Activated CD8-positive, alpha-beta memory T cell treated with anti-CD3 and anti-CD28 coated beads for 1 hour (primary cell): ENCODE measurements at places on chromosomes 2 and 18.

DNA sequence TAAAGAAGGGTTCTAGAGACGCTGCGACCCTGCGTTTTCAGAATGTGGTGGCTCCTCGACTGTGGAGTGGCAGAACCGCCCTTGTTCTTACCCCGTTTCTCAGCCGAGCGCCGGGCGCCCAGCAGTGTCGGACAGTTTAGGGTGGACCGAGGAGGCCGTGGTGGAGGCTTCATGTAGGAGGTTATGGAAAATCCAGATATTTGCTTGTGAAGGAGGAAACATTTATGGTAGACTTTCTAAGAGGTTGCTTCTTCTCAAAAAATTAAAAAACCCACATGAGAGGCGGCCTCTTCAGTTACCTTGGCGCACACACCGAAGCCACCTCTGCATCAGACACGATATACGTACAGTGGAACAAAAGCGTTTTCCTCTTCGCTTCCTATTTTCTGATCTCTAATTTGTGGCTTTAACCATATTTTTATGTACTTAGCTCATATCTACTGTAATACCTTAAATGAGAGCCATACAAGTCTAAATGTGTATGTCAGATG is 120.8 kb downstream of the NFATC1 start:
- no peak for DNase-seq

DNA sequence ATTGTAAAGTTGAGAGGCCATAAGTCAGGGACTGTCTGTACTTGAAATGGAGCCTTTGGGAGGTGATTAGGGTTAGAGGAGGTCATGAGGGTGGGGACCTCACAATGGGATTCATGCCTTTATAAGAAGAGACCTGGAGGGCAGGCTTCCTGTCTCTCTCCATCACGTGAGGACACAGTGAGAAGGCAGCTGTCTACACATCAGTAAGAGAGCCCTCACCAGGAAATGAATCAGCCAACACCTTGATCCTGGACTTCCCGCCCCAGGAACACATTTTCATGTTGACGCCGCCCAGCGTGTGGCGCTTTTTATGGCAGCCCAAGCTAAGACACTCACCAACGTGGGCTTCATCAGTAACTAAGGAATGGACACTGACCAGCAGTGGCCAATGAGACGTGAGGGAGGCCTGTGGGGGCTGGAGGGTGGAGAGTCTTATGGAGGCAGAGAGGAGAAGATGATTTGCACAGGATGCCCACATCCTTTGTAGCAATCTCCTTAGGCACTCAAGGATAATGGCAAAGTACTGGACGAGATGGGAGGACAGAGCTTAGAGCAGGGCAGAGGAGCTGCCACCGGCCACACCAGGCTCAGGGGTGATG is 162.7 kb downstream of the EIPR1 start:
- no peak for DNase-seq

- DNase-seq: no peak
These were observed 277.3 kb downstream of the MBD2 start for GRCh38 chr18:53947092-53947640.

- DNase-seq: no peak
These were observed 113.4 kb downstream of the RTP5 start for GRCh38 chr2:241982706-241983570.

DNA sequence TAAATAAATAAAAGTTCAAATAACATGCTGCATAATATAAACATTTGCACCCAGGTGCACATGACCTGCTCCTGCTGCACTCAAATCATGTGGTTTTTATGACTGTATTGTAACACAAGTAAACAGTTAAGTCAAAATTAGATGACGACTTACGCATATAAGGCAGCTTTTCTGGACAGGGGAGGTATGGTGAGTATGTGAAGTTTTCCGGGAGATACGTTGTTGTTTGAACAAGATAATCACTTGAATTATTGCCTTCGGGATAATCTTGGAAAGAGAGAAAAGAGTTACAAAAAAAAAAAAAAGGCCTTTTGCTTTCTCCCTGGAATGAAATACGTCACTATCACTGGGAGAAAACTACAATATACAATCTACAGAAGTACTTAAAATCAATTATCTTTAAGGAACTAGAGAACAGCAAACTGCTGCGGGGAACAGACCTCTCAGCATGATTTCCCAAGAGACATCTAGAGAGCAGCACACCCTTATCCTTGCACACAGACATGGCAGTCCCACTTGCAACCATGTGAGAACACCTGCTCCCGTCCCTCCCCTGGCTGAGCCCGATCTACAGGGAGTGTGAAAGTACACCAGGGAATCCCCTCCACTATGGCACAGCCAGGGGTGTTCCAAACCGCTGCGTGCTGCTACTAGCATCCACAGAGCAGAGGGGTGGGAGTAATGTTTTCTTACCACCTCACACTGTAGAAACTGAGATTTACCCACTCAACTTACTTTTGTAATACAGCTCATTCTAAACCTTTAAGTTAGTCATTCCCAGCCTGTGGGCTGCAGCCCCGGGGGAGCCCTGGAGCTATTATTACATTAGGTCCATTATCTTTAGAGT is 26.3 kb downstream of the B4GALT6 start:
- no peak for DNase-seq

DNA sequence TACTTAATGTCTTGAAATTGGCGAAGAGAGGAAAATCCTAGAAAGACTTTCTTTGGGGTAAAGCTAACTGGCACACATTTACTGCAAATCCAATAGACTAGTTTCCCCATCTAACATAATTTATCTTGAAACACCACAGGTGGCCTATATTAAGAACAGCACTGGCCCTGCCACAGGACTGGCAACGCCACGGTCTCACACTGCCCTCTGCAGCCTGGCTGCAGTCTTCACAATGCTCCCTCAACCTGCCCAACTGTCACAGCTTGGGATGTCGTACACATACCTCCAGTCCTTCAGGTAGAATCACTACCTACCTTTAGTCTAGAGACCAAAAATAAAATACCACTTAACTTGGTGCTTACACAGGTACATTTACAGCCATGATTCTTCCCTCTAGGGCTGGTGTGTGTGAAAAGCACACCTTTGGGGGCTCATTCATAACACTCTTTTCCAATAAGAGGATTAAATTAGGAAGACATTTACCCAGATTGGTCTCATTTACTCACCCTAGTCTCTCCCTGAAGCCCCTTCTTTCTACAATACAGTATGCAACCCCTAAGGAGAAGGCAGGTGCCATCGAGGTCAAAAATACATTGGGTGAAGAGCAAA is 222.2 kb downstream of the C1D start:
- no peak for DNase-seq

DNA sequence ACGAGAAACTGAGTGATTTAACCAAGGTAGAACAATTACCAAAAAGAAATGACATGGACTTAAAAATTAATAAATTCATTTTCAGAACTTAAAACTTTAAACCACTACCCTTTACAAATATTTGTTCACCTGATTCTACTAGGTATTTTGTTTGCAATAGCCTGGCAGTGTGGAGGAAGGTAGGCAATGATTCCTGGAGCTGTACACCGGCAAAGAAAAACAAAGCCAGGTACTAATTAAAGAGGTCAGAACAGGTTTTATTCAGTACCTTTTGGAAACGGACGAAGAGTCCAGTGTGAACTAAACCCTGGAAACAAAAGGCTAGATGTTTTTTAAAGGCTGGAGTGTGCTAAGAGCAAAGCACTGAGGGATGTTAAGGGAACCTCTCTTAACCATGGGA is 561.3 kb upstream of the FSHR start:
- DNase-seq: no peak

- no peak for DNase-seq
These were observed 17.0 kb downstream of the RTN4 start for GRCh38 chr2:55033076-55033742.

DNA sequence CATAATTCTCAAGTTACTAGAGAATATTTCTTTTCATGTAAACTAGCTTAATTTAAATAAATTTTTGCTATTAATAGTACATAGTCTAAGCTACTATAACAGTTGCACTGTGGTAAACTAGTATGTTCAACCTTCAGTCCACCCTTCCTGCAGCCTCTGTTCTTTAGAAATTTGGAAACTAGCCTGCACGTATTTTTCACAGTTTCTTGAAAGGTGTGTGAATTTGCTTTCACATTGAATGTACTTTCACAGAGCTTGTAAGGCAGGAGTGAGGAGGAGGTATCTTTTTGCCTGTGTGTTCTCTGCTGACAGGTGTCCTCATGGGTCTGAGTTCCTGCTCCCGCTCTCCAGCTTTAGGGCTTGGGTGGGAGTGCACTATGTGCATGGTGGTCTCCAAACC is 117.5 kb downstream of the ATP9B start:
- DNase-seq: no peak

DNA sequence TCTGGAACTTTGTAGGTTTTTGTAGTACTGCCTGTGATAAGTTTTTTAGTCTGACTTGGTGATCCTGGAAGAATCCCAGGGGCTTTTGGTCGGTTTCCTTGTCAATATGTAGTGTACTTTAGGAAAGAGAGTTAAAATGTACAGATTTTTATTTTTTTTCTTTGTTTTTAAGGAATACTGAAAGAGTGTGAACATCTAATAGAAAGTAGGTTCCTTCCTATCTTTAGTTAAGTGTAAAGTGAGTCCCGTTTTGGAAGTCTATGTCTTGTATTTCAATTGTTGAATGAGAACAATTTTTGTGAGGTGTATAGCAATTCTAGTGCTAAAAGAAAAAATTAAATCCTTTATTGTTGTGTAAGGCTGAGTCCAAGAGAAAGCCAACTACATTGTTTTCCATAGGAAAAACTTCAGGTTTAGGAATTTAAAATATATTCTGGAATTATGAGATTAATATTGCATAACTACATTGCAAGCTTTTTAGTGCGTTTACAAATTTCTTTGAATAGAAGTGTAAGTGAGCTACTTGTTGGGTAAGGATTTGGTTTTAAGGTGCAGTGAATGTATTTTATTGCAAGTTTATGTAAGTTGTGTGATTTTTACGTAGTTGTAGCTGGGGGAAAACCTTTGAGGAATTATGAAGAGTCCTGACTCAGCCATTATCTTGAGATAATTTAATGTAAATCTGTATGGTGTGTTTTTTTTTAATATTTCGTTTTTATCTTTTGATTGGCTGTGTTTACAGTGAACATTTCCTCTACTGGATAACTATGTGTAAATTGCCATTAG is 1.7 kb downstream of the VAPA start:
- DNase-seq: no peak

DNA sequence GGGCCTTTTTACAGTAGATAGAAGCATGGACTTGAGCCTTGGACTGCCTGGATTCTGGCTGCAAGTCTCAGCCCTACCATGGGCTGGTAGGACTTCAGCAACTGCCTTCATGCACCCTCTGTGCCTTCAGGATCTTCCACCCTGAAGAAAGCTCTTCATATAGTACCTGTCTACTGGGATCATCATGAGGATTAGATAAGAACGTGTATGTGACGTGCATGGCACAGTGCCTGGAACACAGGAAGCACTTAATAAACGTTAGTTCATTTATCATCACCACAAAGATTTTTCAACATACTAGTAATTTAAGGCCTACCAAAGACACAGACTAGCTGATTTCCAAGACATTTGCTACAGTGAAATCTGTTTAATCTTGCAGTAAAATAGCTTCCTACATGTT is 53.2 kb upstream of the ITM2C start:
- no peak for DNase-seq

- no peak for DNase-seq
These were observed 17.1 kb upstream of the NT5DC4 start for GRCh38 chr2:112703684-112704083.

DNA sequence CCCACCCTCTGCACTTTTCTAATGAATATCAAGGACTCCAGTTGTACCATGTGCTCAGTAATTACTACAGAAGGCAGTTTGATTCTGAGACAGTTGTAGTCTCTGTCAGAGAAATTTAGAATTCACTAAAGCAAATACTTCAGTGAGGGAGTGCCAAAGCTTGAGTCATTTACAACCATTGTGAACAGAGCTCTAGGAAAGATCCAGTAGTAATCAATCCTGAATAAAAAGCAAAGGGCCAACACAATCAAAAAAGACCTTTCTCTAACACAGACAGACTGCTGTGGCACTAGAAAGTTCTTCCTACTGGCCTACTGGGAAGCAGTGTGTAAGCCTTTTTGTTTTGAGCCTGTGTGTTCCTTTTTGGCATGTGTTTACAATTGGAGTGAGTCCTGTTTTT is 135.6 kb upstream of the UNC80 start:
- DNase-seq: no peak

GRCh38 chr2:104502901-104503300 is 351.0 kb upstream of the POU3F3 start:
- no peak for DNase-seq

DNA sequence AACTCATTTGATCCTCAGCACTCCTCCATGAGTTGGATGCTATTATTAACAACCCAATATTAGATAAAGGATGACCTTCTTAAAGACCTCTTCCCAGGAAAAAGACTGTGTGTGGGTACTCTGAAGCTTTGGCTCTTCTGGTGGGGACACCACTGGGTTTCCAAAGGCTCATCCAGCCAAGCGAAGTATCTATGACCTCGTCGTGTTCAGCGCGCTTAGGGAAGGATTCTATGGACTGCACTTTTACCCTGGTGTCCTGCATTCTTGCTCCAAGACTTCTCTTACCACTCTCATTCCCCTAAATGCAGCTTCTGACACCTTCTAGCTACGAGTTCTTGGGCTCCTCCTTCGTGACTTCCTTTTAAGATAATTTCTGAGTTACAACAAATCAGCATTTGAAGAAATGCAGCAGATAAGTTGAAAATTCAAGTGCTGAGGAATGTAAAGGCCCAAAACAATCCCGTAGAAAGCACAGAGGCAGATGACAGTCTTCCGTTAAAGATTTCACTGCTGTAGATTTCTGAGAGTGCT is 673 bp upstream of the HNMT start:
- no peak for DNase-seq

DNA sequence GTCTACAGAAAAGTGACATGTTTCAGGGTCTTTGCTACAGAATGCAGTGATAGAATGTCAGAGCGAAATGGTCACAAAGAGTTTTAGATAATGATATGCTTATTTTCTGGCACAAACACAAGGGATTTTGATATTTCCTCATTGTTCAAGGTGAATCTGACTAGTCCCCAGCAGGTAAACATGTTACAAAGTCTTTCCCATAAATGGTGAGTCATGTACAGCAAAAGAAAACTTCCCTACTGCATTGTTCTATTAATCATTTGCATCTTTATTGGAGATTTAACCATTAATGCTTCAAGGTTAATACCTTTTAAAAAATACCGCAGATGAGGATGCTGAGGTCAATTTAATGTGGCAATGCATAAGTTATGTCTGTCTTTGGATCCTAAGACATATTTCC is 19.1 kb upstream of the TRIB2 start:
- DNase-seq: no peak

DNA sequence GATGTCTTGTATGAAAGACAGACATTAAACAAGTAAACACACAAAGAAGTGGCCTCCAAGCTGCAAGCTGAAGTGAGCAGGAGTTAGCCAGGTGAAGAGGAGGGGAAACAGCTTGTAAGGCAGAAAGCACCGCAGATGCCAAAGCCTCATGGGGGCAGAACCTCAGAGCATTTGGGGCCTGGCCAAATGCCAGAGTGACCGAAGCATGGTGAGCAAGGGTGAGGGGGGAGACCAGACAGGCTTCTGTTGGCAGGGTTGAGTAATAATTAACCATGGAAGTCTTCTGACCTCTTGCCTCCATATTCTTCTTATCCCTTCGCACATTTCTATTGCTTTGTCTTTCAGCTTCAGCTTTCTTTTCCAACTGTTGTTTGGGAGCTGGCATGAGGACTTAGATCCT is 5.6 kb downstream of the QPCT start:
- DNase-seq: no peak
